8988T (cell line): ENCODE measurements at places on chromosomes 12 and 14.

DNA sequence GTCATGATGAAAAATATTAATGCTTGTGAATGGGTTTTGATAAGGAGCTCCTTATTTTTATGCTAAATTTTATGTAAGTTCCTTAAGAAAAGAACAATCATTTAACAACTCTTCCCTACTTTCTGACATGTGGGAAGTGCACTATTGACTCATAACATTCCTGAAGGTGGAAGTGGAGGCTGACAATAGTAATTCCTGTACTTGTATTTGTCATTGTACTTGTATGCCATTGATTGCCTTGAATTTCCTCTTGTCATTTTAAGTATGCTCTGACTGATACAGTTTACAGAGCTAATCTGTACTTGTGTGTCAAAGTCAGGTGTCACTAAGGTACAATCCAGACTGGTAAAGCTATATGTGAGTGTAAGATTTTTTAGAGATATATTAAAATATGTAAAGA is 440.0 kb downstream of the SLC16A7 start:
- DNase-seq: peak; percentile 6

DNA sequence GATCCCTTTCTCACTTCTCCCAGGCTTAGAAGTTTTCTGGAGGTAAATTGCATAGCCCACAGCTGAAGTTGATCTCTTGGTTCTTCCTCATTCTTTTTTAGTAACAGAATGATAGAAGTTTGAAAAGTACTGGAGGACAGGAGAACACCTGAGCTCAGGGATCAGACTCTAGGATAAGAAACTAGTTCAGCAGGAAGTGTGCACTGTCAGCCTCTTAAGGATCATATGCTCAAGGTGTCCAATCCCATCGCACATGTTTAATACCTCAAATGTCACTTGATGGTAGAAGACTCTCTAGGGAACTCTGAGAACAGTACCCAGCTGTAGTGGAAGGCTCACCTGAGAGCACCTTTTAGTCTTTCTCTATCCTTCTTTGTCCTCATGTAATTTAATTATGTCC is 14.7 kb upstream of the LIMA1 start:
- no peak for DNase-seq

- no peak for DNase-seq
Measured at GRCh38 chr12:56927281-56927680, 6.9 kb downstream of the SDR9C7 start.

DNA sequence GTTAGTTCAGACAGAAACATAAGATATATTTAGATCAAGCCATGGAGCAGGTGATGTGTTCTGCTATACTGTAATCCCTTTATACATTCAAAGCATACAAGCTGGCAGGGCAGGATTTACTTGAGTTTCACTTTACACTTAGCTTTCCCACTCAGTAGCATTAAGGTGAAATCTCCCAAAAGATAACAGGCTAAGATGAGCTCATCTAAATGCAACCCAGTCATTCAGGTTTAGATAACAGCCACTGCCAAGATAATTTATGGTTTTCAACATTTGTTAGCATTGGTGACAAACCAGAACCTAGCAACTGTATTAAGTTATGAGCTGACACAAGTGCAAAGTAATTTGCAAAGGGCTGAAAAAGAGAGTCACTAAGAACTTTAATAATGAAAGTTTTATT is 925.1 kb upstream of the ATXN7L3B start:
- no peak for DNase-seq

DNA sequence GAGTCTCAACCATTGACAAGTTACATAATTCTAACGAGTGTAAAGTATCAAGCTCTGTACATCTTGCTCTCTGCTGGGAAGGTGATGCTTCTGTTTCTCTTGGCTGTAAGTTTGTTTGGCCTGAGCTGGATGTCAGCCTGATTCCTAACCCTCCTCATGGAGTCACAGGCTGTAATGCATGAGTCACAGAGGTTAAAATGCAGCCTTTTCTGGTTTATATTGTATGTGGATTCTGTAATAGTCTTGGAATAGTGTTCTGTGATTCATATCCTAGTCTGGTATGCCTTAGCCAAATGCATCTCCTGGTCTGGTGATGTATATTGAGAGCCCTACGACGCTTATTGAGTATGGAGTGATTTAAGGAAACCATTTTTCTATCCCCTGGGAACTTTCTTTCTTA is 104.5 kb upstream of the FRMD6 start:
- DNase-seq: peak; percentile 20
